ENCODE measurements at places on chromosomes 5 and 9.

DNA sequence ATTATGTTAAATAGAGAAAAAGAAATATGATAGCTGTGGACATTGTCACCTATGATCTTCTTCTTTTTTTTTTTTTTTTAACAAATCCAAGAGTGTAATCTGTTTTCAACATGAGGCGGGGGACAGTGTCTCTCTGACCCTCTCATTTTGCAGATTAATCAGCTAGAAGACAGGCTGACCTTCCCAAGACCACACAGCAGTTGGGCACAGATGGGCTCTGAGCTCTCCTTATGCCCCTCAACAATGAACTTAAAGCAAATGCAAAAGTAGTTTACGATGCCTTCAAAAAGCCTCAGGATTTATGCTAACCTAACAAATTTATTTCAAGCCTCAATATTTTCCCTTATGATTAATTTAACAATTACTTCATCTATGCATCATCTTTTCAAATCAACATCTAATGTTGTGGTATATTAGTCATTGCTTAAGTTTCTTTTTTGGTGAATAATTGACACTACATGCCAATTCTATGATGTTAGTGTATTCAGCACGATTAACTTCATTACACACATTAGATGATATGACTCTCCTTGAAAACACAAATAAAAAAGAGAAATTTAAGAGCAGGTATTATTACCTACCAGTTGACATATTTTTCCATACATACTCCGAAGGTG is 7.4 kb downstream of the NFIL3 start:
- no peak for DNase-seq

GRCh38 chr9:108956631-108957026 is 22.4 kb downstream of the ABITRAM start:
- no peak for DNase-seq

- no peak for DNase-seq
Measured at GRCh38 chr9:109868207-109868606, 88.2 kb downstream of the PALM2AKAP2 start.

DNA sequence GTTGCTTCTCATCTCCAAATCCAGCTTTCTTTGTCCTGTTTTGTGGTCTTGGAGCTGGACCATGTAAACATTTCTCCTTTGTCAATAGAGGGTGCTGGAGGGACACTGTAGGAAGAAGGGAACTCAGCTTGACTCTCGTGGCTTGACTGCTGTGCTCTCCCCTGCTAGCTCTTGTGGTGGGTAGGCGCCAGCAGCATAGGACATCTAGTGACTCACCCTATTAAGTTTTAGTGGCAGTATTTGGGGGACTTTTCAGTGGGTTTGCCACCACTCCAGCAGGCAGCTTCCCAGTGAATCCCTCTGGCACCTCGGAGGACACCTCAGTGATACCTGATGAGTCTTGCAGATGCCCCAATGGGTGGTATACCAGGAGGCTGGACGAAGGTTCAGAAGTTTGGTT is 97.8 kb downstream of the TSSK1B start:
- DNase-seq, result peak; percentile 45

GRCh38 chr5:153983885-153984284 is 54.8 kb downstream of the FAM114A2 start:
- DNase-seq, result no peak

- peak; percentile 37 for DNase-seq
Measured at GRCh38 chr5:132267931-132268768, 10.7 kb downstream of the PDLIM4 start.

DNA sequence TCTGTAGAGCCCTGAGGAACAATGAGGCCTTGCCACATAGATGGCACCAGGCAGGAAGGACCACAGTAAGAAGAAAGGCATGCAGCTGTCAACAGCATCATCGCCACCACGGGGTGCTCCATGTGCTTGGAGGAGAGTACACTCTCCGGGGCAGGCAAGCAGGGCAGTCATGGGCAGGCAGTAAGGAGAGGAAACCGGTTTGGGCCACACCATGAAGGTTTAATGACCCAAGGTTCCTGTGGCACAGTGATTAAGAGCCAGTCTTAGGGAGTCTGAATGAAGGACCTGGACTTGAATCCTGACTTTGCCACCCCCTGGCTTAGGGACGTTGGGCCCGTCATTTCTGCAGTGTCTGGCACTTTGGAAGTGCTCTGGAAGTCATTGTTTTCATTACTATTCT is 80.6 kb upstream of the ZBTB43 start:
- DNase-seq, result no peak

DNA sequence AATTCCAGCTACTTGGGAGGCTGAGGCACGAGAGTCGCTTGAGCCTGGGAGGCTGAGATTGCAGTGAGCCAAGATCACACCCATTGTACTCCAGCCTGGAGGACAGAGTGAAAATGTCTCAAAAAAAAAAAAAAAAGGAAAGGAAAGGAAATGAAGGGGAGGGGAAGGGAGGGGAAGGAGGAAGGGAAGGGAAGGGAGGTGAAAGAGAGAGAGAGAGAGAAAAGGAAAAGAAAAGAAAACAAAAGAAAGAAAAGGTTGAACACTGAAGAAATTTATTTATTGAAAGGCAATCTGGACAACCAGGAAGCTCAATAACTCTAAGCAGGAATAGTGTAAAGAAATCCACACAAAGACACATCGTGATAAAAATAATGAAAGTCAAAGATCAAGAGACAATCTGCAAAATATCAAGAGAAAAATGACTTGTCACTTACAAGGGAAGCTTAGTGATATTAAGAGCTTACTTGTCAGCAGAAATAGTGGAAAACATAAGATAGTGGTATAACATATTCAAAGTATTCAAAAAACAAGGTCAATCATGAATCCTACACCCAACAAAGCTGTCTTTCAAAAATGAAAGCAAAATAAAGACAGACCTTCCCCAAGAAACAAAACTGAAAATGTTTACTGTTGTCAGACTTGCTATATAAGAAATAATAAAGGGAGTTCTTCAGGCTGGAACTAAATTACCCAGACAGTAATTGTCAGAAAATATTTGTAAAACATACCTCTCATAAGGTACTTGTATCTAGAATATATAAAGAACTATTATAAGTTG is 10.9 kb upstream of the RIMOC1 start:
- no peak for DNase-seq

DNA sequence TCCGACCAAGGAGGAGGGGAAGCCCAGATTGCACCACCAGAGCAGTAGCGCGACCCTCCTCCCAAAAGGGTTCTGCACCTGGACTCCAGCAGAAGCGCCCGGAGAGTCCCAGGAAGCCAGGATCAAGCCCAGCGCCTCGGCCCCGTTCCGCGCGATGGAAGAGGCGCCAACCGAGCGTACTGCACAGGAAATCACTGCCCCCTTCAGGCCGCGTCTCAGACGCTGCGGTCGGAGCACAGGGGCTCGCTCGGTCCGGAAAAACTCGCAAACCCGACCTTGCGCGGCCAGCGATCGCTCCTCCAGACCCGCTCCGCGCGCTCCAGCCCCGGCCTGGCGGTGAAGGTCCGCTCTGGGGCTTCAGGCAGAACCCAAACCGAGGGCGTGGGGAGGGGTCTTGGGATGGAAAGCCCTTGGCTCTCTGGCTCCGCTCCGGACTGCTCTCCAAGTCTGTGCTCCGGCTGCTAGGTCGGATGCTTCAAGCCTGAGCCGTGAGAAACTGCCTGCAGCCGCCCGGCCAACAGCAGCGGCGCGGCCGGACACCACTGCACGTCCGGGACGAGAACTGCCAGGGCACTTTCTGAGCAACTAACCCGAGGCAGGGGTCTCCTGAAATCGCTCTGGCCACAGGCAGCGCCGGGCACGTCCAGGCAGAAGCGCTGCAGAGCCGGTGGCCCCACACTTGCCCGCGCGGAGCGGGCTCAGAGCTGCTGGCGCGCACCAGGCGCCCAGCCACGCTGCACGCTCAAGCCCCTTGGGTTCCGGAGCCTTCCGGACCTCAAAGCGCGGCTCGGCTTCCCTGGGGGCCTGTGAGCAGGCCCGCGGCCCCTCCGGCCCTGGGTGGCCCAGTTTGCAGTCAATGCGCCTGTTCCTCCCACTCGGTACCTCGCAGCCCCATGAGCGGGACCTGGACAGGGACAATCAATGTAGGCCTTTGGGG is 1.3 kb downstream of the GABBR2 start:
- DNase-seq, result peak; percentile 45

DNA sequence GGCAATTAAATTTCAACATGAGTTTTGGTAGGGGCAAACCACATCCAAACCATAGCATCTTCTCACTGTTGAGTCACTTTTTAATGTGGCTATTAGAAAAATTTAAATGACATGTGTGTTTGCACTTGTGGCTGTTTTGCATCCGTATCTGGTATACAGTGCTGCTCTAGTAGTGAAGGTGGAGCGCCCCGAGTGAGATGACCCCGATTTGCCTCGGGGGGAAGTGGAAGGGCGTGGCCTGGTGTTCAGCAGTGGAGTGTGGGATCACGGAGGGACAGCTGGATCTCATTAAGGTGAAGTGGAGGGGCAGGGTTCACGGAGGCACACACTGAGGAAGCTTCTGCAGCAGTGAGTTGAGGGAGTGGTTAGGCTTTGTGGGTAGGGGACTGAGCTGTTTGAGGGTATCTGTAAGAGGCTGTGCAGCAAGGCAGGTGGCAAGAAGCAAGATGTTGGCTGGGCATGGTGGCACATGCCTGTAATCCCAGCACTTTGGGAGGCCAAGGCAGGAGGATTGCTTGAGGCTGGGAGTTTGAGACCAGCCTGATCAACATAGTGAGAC is 6.2 kb upstream of the GMCL2 start:
- DNase-seq, result no peak

DNA sequence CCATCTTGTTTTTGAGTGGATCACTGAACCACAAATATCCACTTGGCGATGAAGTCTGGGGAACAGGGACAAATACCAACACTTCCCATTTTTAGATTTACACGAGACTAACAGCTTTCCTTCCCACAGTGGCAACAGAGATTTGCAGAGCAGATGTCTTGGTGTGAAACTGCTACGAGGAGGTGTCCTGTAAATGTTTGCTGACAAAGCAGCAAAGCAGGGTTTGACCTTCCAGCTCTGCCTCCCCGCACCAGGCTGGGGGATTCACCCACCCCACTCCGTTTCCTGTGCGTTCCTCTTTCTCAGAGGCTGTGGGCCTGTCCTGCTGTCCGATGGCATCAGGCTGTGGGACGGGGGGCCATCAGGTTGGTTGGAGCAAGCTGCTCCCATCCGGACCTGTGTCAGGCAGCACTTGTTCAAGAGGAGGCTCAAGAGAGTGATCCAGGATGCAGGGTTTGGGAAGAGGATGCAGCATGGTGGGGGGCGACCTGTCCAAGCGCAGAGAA is 693 bp upstream of the RGS3 start:
- no peak for DNase-seq

DNA sequence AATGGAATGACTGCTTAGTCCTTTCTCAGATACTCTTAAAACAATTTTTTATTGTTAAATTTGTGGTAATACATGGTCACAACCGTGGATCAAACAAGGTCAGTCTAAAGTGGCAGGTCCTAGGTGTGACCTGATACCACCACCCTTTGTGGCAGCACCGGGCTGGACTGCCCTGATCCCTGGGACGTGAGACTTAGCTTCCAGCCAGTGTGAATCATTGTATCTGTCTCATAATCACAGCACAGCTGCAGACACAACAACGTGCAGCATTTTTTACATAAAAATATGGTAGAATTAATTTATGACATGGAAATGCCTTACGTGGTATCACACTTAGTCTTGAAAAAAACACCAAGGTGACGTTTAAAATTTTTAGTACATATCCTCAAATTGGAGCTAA is 7.8 kb downstream of the TOR1B start:
- no peak for DNase-seq

DNA sequence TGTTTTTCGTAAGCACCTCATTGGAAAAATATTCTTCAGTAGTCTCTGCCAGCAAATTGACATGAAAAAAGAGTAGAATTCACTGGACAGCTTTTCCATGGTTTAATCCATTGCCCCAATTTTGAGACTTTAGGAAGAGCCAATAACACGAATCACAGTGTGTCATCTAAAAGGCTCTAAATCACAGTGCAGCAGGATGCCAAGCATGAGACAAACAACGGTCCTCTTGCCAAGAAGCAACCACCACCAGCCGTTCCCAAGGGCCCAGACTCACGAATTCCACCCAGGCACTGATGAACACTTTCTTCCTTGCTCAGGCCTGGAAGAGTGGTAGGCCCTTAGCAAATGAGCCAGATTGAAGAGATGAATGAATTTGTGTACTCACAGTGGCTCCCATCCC is 18.3 kb upstream of the IRX4 start:
- no peak for DNase-seq

GRCh38 chr5:56532466-56532865 is 282.9 kb upstream of the MAP3K1 start:
- no peak for DNase-seq

GRCh38 chr9:136326061-136326760 is 1.1 kb upstream of the GPSM1 start:
- no peak for DNase-seq

DNA sequence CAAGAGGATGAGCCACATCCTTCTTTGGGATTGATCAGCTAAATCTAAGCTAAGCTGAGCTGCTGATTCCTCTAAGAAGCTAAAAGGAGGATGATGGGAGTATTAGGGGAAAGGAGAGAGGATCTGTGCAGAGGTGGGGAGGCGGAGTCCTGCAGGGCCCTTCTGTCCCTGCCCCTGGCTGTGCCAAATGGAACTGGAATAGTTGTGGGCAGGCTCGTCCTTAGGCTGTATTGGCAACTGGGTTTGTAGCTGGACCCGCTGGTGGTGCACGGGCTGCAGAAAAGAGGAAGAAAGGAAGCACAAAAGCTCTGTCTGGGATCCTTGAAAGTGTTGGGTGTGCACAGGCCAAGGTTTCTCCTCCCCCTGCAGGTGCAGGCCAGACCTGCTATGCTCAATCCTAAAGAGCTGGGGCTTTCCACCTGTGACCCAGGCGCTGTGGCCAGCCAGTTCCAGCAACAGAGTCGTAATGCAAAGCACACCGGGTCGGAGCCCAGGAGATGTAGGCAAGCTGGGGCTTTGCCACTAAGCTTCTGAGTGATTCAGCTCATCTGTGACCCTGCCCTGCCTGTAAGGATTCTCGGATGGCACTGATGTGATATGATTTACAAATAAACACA is 9.8 kb downstream of the CLTB start:
- no peak for DNase-seq

GRCh38 chr9:112029921-112030444 is 133.4 kb downstream of the UGCG start:
- no peak for DNase-seq

GRCh38 chr9:105846825-105847224 is 152.5 kb downstream of the TMEM38B start:
- no peak for DNase-seq

- DNase-seq, result no peak
Measured at GRCh38 chr5:29942089-29942488, 1251.4 kb upstream of the CDH6 start.

GRCh38 chr5:129115680-129116079 is 21.1 kb downstream of the ISOC1 start:
- no peak for DNase-seq

DNA sequence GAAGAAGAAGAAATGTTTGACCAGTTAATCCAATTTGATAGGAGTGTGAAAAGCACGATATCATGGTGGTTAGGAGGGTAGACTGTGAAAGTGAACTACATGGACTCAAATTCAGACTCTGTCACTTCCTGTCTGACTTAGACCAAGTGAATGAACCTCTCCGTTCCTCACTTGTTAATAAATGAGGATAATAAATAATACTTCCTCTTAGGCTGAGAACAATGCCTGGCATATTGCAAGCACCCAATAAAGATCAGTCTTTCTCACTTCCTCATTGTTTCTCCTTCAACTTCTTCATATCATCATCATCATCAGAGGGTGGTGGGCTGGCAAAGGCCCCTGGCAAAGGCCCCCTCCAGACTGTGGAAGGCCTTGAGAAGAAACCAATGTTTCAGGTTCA is 148.7 kb downstream of the CDK5RAP2 start:
- DNase-seq, result no peak

- DNase-seq, result no peak
Measured at GRCh38 chr5:164472165-164472564, 966.7 kb downstream of the MAT2B start.

GRCh38 chr5:1363581-1363980 is 18.7 kb upstream of the CLPTM1L start:
- DNase-seq, result no peak

GRCh38 chr5:113233606-113234005 is 201.2 kb downstream of the TSSK1B start:
- no peak for DNase-seq
